ENCODE measurements at places on chromosomes 7 and 10. TPM values are rescaled to one million over a fixed set of nuclear protein-coding genes. Genes with fewer than 3 reads are reported as not detected.

DNA sequence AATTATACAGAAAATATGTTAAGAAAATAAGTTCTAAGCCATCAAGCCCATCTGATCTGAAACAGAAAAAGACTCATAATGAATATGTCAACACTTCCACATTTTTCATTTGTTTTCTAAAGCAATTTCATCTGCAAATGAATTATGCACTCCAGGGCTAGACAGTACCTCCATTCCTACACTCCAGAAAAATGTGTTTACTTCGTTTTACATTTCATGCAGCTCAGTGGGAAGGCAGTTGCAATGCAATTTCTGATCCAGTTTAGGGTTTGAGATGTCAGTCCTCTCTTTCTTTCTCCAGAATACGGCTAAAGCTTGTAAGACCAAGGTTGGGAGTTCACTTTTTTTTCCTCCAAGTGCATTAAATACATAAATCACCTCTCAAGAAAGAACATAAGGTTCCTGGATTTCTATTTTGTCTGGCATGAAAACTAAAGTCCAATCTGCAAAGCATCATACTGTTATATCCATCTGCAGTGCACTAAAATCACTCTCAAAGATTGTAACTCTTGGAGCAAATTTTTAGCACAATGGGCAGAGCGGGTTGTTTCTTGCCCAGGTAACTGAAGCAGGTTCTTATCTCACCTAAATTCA, 348.8 kb upstream of the C7orf33 start:
- no peak for DNase-seq

GRCh38 chr7:124059375-124059774, 26.5 kb upstream of the TMEM229A start:
- no peak for DNase-seq

GRCh38 chr7:80941208-80941758, 22.4 kb upstream of the SEMA3C start:
- DNase-seq = peak; percentile 59

DNA sequence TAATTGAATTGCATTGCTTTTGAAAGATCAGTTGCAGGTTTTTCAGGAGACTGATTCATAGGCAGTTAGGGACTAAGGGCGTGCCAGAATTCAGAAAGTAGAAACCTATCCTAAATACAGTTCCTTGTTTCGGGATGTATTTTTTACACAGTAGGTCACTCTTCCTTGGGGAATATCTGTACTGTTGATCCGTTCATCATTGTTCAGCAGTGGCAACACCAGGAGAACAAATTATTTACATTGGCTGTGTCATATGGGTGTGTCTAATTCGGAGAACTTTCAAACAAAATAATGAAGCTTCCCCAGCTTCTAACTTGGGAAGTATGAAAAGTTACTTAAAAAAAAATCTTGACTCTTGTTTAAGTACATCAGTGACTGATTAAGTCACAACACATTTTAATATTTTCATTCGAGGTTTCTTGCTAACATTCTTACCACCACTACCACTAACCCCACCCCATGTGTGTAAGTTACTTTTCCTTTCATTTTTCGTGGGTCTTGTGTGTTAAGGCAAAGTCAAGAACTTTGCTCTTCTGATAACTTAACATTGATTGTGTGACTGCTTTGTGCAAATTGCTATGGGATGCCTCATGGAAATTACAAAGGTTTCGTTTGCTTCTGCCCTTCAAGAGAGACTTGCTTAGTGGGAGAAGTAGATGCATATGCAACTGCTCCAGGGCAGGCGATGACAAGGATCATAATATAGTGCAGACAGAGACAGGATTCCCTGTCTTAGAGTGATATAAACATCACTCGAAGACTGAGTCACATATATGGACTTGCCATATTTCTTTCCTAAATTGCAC, 43.8 kb upstream of the RPA3 start:
- DNase-seq = peak; percentile 11

GRCh38 chr7:92691578-92691977, 101.4 kb upstream of the FAM133B start:
- DNase-seq = peak; percentile 68

DNA sequence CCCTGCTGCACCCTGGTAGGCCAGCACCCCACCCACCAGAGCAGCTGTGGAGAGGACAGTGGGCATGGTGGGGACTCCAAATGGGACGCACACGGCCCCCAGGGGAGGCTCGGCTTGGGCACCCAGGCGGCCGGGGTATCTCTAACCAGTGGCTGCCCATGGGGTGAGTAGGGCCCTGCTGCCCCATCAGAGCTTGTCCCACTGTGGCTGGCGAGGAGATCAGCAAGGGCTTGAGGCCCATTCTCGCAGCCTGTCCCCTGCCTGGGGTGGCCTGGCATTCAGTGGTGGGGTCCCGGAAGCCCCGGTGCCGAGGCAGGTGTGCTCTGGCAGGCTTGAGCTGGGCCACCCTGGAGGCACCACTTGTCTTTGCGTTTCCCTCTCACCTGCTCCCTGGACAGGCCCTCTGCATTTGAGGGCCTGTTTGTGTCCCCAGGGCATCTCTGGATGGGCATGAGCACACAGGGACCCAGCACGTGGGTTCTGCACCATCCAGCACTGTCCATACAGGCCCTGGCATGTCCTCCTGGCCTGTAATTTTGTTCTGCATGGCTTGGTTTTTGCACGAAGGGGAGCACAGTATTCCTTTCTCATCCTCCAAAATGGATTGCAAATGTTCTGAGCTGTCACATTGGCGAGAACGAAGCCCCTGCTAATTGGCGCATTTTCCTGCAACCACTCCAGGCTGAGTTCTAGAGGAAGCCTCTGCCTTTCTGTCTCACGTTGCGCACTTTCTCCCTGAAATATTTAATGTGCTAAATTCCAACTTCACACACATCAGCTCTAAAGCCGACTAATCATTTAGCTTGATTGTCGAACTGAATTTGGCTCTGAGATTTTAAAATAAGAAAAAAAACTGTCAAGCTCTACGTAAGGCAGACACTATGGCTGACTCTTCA, 27.2 kb downstream of the PWWP2B start:
- DNase-seq = no peak

- no peak for DNase-seq
Measured at GRCh38 chr10:101766306-101766705, 9.6 kb downstream of the FGF8 start.

DNA sequence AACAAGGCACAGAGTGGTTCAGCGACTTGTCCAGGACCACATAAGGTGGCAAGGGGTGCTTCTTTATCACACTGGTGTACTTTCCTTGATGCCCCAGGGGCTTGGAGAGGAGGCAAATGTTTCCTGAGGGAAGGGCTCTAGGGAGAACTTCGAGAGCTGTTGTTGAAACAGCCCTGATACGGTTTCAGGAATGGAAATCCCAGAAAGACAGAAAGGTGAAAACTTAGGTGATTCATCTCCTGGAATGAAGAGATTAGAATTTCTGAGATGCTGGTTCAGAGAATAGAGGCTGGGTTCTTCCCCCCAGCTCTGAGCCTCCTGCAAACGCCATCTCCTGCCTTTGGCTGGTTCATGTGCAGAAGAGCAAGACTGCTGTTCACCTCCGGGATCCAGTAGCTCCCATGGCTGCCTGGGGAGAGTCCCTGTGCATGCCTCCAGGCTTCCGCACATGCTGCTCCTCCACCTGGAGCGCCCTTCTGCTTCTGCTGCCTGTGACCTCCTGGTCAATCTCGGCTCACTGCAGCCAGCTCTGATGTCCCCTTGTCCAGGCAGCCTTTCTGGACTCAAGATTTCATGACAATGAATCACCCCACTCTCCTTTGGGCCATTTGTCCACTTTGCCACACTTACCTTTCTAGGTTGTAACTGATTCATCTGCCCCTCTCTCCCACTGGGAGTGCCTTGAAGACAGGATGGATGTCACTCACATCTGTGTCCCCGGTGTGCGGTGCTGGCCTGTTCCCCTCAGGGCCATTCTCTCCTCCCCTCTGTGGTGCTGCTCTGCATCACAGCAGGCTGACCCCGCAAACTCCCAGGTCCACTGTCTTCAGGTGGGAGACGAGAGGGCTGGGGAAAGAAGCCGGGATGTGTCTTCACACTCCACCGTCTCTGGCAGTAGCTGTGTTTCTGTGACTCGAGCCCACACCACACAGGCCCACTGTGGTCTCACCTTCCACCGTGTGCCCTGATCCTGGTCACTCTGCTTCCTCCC, 3.6 kb upstream of the CDH23 start:
- DNase-seq = no peak

GRCh38 chr7:22090512-22090911, 144.8 kb upstream of the CDCA7L start:
- no peak for DNase-seq

The TAS2R60 gene
- not detected for total RNA-seq

All from lung microvascular endothelial cell (primary cell).